ENCODE measurements at places on chromosomes 11 and 22.

DNA sequence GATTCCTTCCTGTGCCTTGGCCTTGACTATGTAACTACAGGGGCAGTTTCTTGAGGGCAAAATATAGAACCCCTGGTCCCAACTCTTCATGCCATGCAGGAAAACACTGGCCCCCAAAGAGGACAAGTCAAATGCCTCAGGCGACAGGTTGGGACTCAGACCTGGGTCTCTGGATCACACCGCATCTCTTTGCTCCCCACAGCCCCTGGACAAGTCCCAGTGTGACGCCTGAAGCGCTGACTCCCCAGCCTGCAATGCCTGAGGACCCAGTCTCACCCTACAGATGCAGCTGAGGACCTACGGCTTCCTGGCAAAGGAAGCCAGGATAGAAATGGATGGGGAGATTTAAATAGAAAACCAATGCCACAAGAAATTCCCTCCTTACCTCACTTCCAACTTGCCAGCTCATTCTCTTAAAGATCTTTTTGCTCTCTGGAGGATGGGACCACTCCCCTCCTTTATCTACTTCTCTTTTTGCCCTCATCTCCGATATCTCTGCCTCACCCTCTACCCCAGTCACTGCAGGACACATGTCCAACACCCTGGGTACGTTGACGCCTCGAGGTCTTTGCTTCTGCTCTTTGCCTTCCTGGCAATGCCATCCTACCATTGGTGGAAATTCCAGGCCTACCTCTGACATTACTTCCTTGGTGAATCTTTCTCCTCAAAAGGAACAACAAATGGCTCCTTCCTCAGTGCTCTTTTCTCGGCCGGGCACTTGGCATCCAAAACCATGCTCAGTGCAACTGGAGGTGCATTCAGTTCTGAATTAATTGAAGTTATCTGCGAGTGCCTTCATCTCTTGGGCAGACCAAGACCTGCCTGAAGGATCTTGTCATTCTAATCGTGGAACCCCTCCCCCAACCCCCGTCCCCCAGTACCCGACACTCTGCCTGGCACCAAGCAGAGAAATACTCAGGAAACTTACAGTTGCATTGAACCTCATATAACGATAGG is 2.0 kb upstream of the PRDM11 start:
- DNase-seq, result no peak

DNA sequence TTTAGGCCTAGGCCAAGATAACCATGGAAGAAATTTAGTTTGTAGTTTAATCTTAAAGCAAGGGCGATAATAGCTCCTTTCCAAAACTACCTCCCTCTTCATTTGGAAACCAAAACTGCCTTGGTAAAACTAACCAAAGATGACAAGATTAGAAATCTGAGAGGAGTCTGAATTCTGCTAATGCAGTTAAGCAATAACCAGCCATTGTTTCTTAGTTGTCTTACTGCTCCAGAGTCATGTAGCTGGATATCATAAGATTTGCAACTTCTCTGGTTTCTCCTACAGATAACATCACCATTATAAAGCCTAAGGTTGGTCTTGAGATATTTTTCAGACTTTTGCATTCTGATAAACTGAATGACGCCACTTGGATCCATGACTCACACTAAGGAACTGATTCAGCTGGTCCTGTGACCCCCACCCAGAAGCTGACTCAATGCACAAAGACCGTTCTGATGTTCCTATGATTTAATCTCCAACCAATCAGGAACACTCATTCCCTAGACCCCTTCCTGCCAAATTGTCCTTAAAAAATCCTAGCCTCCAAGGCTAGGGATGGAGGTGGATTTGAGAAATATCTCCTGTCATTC is 200.8 kb downstream of the LUZP2 start:
- peak; percentile 92 for DNase-seq

DNA sequence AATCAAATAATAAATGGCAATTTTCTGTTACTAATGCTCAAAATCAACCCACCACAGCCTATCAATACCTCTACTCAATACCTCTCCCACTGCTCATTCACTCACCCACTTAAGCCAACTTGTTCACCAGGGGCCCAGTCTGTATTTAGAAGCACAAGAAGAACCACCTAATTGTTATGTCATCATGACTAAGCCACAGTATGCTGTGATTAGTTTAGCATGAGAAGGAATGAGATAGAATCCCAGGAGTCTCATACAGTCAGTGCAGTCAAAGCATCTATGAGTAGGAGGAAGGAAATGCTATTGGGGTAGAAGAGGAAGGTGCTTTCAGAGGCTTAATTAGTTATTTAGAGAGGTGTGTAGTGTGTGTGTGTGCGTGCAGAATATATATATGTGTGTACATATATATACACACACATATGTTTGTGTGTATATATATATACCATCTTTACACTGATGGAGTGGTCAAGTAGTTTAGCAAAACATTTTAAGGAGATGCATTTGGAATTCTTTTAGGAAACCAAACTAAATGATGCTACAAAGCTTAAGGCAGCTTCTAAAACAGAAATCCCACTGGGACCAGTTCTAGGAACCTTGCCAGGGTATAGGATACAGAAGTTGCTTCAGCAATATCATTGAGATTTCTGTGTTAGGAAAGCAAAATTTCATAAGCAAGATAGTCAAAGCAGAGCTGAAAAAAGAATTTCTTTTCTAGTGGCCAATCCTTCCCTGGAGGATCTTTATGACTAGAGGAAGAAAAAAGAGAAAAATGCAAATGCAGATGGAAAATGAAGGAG is 27.5 kb downstream of the KCNA4 start:
- no peak for DNase-seq

DNA sequence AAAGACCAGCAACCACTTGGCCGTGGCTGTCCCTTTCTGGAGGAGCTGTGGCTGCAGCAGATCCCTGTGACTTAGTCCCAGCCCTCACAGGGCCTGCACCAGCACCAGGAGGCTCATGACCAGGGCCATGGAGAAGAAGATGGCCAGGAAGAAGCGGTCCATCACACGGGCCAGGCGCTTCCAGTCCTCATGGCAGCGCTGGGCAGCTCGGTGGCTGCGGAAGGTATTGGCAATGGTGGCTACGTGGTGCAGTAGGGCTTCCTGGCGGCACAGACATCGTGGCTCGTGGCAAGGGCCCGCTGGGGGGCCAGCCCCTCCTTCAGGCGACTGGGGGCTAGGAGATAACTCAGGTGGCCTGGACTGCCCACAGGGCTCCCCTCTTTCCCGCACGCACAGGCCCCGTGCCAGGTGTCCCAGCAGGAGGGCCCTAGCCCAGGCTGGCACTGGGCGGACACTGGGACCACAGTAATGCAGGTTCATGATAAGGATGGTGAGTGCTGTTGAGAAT is 5.1 kb downstream of the CHRNA10 start:
- no peak for DNase-seq

DNA sequence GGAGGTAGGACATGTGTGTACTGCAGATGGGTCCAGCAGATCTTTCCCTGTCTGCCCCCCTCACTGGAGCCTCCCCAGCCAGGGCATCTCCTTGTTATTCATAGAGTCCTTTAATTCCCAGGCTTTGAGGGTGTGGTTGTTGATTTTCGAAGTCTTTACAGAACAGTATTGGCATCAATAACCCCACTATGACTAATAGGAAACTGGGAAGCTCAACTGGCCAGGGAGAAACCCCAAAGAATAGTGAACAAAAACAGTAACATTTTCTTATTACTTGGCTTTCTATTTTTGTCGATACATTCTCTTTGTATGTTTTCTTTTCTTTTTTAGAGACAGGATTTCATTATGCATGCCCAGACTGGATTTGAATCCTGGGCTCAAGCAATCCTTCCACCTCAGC is 57.9 kb downstream of the NF2 start:
- no peak for DNase-seq

- DNase-seq, result no peak
Observed at GRCh38 chr11:133716602-133717001, 128.7 kb downstream of the SPATA19 start.

DNA sequence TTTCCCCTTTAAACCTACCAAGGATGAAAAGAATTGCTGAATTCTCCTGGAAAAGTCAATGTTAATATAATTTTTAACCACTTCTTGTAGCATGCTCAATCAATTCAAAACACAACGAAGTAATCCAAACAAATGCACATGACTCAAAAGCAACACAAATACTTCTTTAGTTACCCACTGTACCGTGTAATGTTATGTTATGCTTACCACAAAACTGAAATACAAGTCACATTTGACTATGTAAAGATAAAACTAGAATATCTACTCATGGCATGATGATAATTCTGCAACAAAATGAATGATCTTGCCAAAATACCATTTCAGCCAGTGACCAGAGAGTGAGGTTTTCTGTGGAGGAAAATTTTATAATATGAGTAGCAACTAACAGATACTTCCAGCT is 587.0 kb downstream of the DLG2 start:
- DNase-seq, result no peak

- DNase-seq, result peak; percentile 55
Observed at GRCh38 chr22:50252082-50253045, 1.3 kb upstream of the HDAC10 start.
